K562 (cell line): ENCODE measurements at places on chromosomes 2 and 18.

- DNase-seq: no peak
Measured at GRCh38 chr2:53315149-53315548, 452.5 kb upstream of the CHAC2 start.

DNA sequence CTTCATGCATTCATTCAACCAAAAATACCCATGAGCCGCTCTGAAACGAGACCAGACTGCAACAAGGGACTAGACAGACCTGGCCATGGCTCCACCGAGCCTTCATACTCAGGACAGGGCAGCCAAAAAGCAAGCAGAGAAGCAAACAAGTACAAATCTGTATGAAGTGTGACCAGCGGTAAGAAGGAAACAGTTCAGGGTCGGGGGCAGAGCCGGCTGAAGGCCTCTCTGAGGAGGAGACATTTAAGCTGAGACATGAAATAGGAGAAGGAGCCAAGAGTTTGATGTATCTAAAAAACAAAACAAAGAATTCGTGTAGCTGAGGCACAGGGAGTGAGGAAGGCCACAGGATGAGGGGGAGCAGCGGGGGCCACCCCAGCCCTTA lies 21.3 kb upstream of the SLC66A3 start:
- no peak for DNase-seq

- peak; percentile 1 for DNase-seq
Measured at GRCh38 chr2:4445821-4446220, 742.4 kb downstream of the DCDC2C start.

DNA sequence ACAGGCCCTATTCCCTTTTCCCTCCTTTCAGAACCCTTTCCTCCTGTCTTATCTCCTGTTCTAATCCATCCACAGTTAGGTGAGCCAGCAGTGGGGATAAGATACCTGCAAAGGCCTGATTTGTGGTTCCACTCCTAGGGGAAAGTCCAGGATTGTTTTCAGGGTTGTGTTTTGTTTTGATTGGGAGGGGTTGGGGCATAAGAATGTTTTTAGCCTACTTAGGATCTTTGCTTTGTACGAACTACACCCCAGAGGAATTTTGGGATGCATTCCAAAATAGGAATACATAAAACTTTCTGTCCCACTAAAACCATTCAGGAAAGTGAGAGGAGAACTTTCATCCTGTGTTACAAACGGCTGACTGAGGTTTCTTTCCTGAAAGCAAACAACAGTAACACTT lies 150.8 kb upstream of the PGAP1 start:
- no peak for DNase-seq

DNA sequence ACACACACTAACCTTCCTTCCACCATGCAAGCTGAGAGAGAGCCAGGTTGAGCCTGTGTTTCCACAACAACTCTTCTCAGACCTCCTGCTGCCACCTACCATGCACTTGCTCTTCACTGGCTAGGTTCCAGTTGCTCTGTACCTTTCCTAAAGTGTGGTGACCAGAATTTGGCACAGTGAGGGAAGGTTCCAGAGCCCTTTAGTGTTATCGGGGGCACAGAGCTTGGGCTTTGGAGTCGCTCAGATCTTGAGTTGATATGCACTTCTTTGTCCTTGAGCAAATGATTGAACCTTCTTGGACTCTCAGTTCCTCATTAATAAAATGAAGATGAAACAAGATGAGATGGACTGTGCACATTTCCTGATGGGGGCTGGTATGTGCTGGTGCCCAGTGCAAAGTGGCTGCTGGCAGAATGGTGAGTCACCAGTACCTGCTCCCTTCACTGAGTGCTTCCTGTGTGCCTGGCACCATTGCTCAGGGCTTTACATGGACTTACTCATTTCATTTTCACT lies 47.1 kb downstream of the NEDD4L start:
- DNase-seq: no peak

DNA sequence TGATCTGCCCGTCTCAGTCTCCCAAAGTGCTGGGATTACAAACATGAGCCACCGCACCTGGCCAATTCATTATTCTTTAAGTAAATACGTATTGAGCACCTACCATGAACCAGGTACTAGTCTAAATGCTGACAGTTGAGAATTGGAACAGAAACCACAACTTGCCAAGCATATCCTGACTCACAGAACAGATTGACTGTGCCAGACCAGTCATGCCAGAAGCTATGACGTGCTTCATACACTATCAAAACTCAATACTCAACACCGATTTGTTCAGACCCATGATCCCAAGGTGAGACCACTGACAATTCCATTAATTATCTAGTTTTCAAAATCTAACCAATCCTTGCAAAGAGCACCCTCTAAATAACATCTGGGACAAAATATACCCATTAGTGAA lies 148.6 kb downstream of the B3GNT2 start:
- no peak for DNase-seq

DNA sequence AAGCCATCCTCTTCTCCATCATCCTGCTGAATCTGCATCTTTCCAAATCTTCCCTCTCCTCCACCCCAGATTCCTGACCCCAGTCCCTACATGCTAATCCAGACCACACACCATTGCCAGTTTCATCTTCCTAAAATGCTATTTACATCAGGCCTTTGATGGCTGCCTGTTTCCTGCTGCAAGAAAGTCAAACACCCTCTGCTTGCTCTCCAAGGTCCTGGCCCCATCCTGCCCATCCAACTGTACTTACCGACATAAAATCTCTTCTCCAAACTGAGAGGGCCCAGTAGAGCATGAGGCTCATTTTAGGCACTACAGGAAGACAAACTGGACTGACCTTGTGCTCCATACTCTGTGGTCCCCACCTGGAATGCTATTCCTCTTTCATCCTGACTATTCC lies 19.0 kb downstream of the ALK start:
- DNase-seq: no peak

- no peak for DNase-seq
Measured at GRCh38 chr2:100546469-100546868, 16.3 kb upstream of the PDCL3 start.

DNA sequence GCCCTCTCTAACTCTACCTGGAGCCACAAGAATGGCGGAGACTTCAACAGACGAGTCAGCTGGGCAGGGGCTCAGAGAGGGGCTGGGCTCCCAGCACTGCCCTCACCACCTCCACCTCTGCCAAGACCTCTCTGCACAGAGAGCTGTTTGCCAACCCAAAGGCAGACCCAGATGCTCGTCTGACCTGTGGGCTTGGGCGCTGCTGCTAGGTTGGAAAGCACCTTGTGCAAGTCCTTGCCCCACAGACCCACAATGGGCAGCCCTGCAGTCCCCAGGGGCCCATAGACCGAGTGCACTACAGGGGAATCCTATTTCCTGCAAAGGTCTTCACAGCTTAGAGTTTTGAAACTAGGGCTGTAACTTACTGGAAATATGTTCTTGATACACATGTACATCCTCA lies 13.3 kb downstream of the ACKR3 start:
- DNase-seq: no peak

- peak; percentile 52 for DNase-seq
Measured at GRCh38 chr18:57561728-57562423, 24.6 kb downstream of the FECH start.

- peak; percentile 59 for DNase-seq
Measured at GRCh38 chr2:234544659-234545611, 48.1 kb upstream of the ARL4C start.

- DNase-seq: no peak
Measured at GRCh38 chr2:172735582-172736423, at the start of gene RAPGEF4. RAPGEF4 (plus strand) TSS chr2:172735845; CDS start chr2:172735984, 139 bp downstream.

GRCh38 chr2:179785902-179786301 lies 75.5 kb downstream of the ZNF385B start:
- DNase-seq: peak; percentile 16

- DNase-seq: peak; percentile 34
Measured at GRCh38 chr2:126317790-126318431, 338.0 kb upstream of the GYPC start.

DNA sequence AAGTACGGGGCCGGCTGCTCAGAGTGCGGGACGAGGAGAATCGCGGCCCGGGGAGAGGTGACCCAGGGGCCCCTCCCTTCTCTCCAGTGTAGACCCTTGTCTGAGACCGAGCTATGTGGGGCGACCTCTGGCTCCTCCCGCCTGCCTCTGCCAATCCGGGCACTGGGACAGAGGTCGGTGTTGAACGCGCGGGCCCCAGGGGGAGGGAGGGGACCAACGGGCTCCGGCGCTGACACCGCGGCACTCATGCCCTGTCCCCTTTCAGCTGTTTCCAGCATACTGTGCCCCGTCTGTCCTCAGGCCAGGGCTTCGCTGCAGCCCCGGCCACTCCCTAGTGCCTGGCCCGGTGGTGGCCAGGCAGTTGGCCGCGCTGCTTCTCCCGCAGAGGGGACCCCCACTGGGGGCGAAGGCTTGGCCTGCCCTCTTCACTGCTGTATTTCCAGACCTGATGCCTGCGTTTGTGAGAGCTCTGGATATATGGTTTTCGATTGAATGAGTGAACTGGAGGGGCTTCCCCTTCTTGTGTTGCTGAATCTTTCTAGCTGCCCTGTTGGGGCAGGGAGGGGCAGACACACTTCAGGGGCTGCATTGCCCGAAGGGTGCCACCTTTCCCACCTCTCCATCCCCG lies 809 bp downstream of the DBI start:
- peak; percentile 40 for DNase-seq

DNA sequence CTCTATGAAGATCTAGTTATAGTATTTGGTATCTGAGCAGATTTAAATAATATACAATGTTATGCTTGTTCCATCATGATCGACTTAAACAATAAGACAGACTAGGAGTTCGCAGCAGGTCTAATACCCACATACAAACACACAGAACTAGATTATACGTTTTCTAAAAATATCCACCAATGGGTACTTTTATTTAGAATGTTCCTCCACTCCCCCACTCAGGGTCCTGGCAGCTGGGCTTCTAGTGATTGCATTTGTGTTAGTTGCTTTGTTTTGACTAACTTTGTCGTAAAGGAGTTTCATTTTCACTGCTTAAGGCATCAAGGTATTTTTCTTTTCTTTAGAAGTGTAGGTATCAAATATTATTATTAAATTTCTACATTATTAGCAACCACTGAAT lies 91.4 kb downstream of the RPRM start:
- no peak for DNase-seq

- no peak for DNase-seq
Measured at GRCh38 chr2:20609995-20610357, 40.9 kb downstream of the HS1BP3 start.

DNA sequence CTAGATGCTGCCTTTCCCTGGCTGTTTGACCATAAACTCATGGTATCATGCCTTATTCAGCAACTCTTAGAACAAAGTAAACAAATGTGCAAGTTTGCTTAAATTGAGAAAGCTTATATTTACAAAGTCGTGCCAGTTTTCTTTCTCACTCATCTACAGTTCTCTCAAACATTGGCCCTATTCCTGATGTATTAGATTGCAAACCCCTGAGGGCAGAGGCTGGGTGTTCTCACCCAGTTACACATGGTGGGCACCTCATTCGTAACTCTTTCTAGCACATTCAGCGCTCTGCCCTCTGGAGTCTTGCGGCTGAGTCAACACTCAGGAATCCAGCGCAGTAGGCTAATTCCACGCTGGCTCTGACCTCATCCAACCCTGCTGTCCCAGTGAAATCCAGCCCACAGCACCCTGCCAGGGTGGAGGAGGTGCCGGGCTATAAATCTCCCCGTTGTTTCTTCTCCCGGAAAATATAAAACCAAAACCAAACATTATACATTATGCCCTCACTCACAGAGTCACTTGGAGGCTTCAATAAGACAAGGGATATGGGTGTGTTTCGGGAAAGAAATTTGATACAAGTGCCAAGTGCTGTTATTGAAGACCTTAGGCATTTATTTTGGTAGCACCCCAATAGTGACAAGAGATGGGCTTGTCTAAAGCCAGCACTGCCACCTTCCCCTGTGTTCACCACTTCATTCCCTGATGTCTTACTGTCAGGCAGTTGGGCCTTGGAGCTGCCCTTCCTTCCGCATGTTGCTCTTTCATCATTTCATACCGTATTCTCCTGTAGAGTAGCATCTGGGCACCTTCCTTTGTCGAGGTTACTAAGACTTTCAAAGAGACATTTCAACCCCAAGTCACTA lies 287.4 kb downstream of the PRKCE start:
- no peak for DNase-seq

DNA sequence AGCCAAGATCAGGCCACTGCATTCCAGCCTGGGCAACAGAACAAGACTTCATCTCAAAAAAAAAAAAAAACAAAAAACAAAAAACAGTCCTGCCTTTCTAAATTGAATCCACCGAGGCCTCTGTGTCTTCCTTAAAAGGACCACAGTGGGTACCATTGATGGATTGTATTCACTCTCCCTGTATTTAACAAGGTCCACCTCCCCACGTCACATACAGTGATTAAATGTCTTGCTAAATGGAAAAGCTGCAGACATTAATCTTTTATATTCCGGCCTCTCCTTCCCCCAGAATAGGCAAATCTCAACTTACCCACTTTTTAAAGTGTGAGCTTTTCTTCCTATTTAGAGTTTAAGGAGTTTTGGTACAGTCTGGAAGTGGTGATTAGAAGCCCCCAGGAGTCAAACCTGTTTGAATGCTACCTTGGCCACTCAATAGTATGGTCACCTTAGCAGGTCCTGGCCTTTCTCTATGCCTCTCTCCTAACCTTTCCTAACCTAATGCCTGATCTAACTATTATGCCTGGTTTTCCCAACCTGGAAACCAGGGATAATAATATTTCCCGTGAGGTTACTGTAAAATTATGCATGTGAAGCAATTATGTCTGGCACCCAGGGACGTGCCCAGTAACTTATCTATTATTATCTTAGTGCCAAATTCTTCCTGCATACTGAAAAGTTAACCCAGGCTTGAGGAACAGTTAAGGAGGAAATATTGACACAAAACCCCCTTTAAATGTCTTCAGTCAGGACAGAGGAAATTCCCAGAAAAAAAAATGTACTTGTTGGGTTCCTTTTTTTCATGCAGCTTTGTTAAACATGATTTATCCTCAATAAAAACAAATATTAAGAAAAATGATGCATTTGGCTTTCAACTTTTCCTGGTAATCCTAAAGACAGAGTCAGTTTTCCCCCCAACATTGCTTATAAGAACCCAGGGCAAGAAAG lies 3.1 kb downstream of the NFE2L2 start:
- DNase-seq: no peak

DNA sequence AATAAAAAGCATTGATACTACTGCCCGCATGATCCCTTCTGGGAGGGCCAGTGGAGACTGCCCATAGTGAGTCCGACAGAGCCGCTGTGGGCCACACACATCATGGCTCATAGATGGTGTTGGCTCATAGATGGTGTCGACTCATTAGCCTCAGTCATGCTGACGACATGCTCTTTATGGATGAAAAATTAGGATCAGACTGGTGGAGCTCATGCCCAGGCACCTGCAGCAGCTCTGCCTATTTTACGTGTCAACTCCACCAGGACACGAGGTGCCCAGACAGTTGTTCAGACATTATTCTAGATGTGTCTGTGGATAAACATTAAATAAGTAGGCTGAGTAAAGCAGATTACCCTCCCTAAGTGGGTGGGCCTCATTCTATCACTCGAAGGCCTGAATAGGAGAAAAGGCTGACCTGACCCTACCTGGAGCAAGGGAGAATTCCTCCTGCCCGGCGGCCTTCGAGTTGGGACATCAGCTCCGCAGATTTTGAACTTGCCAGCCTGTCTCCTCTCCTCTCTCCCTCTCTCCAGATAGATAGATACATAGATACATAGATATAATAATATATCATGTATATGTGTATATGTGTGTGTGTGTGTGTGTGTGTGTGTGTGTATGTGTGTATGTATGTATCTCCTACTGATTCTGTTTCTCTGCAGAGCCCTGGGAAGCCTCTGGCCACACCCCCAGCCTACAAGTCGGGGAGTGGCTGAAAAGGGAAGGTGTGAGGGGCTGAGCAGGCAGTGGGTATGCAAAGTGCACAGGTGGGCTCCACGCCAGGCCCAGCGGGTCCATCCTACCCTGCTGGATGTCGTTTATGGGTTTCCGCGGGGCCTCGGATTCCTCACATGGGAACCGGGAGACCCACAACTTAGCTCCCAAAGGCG lies 13.6 kb upstream of the TEX51 start:
- no peak for DNase-seq
